ENCODE measurements at places on chromosomes 7 and 10. TPM values are rescaled to one million over a fixed set of nuclear protein-coding genes. Genes with fewer than 3 reads are reported as not detected.

GRCh38 chr7:41187322-41187721 is 515.6 kb downstream of the INHBA start:
- no peak for DNase-seq

- no peak for DNase-seq
These were observed 257.8 kb downstream of the SNX10 start for GRCh38 chr7:26549281-26549944.

DNA sequence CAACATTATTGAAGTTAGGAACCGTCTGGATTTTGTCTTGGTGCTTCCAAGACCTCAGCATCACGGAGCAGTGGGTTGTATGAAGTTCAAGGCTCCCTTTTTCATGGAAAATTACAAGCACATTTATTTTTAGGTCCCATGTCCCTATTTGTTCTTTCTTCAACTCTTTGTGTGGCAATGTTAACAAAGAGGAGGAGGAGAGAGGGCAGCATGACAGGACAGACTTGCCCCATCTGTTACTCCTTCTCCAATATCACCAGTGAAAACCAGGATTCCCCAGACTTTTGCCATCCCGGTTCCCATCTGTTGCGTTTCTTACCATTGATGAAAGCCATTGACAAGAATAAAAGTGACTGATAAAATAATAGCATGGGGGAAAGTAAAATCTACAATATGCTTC is 28.6 kb downstream of the EEPD1 start:
- no peak for DNase-seq

Gene NEURL1
- 27.8 TPM for polyA plus RNA-seq

DNA sequence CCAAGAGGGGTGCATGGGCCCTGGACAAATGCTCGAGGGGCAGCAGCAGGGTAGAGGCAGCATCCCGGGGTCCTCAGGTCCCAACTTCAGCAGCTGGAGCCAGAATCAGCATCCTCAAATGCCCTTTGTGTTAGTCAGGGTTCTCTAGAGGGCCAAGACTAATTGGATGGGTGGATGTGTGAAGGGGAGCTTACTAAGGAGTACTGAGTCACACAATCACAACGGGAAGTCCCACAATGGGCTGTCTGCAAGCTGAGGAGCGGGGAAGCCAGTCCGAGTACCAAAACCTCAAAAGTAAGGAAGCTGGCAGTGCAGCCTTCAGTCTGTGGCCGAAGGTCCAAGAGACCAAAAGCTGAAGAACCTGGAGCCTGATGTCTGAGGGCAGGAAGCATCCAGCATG is 162.9 kb upstream of the TCERG1L start:
- DNase-seq = no peak

- no peak for DNase-seq
These were observed 327.8 kb downstream of the WDR37 start for GRCh38 chr10:1384026-1384425.

DNA sequence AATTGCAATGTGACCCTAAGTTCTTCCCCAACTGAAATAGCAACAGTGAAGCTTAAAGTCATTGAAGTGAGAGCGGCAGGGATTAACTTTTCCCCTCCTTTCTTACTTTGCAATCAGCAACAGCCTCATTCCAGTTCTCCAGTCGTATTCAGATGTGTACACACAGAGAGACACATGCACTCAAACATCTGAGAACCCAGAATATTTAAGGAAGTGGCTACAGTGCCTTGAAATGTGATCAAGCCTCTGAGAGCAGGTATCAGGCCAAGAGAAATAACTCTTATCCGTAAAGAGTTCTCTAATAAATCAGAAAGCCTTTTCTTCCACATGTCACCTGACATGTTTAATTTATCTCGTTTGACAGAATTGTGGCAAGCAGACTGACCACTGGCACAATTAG is 388.9 kb upstream of the NPVF start:
- no peak for DNase-seq

DNA sequence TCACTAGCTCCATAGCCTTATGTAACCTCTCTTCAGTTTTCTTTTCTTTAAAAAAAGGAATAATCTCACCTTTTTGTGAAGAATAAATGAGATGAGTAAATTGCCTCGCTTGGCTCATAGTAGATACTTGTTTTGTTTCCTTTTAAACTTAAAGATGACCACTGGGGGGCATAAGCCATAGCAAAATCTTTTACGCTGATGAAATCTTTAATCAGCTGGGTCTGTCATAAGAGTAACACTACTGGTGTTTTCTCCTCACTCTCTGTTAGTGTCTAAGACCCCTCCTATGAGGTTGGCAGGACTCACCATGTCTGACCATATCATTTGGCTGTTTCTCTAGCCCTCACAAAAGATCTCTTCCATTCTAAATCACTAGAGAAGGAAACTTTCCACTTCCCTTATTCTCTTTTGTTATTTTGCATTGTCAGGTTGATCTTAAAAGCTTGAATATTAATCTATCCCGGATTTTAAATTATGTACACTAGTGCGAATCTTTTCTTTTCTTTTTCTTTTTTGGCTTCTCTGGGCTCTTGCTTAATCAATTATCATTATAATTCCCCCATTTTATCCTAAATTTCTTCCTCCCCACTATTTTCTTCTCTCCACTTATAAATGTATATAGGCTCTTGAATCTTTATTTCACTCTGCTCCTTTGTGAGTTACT is 12.5 kb downstream of the STAG3 start:
- no peak for DNase-seq

DNA sequence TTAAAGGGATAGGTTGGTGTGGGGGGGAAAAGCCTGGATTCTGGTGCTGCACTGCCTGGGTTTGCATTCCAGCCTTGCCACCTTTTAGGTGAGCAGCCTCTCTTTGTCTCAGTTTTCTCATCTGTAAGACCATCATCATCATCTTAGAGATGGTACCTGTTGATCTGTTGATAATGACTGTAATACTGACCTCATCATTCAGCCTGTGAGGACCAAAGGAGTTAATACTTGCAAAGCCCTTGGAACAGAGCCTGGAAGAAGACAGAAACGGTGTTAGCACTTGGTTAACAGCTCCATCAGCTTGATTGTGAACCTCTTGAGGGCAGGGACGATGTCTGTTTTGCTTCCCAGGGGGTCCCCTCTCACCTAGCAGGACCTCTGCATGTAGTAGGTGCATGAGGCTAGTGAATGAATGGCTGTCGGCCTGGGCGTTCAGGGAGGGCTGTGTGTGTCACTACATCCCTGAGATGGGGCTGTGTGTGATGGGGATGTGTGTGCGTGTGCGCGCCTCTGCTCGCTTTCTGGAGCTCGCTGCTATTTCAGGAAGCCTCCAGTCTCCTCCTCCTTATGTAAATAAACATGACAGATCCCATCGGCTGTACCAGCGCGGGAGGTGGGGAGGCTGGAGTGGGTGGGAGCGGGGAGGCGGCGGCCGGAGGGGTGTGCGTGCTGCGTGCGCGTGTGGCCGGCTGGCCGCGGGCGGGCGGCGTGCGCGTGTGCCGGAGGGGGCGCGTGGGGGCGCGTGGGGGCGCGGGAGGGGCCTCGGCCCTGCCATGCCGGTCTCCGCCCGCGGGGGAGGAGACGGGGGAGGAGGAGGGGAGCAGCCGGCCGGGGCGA is 61.2 kb downstream of the NEURL1 start:
- no peak for DNase-seq

Gene MUC3A
- 0.23 TPM for polyA plus RNA-seq

DNA sequence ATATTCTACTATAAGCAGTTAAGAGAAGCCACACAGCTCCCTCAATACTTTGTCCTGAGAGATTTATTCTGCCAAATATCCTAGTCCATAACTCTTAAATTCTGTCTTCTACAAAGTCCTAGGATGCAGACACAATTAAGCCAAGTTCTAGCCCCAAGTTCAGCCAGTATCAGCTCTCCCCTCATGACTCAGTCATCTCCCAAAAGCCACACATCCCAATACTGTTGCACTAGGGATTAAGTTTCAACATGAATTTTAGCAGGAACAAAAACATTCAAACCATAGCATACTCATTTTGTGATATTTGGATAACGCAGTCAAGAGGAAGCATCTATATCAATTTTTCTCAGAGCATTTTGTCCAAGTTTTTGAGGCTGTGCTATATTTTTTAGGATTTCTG is 277.4 kb downstream of the FZD1 start:
- DNase-seq = no peak

- no peak for DNase-seq
These were observed 38.2 kb upstream of the CCDC3 start for GRCh38 chr10:13039761-13040160.

Gene RNF148
- polyA plus RNA-seq = not detected

- DNase-seq = no peak
These were observed 775.5 kb downstream of the CNTNAP2 start for GRCh38 chr7:146892151-146892550.

Gene KLF14
- 0.03 TPM for polyA plus RNA-seq

DNA sequence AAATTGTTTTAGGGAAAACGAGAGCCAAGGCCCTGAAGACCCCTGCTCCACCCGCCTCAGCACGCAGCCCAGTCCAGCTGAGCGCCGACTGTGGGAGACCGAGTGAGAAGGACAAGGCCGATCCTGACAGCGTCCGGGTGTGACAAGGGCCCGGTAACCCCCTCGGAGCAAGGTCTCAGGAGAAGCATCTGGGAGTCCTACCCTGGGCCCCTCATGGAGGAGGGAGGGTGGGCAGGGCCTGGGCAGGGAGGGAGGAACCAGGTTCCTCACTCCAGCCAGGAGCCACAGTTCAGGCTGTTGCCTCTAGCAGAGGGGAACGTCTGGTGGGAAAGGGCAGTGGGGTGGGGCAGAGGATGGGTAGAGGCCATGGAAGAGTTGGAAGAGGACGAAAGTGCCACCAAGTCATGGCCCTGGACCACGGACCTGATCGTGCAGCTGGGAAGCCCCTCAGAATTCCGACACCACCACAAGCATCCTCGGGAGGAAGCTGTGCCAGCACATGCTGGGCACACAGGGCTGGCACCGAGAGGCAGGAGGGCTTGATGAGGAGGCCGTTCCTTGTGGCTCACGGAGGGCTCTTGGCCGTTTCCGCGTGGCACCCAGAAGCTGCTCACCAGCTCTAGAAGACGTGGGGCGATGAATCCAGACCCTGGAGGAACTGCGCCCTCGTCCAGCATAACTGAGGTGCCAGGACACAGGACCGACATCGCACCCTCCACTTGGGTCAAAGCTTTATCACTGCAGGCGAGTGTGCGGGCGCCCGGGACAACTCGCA is 2.2 kb upstream of the KNDC1 start:
- no peak for DNase-seq

Gene NRP1
- 36.9 TPM for polyA plus RNA-seq

GRCh38 chr10:132575320-132576201 is 38.0 kb downstream of the INPP5A start:
- peak; percentile 82 for DNase-seq

DNA sequence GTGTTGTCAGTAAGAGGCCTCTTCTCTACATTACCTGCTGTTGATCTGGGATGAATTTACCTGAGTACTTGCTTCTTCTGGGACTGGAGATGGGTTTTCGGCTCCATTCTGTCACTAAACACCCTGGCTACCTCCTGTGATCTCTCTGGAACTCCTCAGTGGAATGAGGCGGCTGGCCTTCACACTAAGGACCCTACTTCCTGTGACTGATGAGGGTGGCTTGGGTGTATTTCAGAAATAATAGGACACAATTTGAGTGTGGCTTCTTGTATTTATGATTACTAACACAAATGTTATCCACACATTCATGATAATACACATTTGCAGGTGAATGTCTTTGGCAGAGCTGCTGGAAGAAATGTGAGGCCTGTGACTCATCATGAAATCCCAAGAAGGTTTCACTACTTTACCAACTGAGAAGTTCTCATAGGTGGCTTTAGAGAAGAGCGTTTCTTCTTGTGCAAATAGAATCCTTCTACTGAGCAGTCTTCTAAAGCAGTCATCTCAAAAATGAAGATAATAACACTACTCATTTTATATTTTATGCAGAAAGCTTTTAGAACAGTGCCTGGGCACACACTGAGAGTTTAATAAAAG is 21.3 kb upstream of the EVX1 start:
- DNase-seq = no peak

- DNase-seq = no peak
These were observed 10.9 kb upstream of the ERCC6 start for GRCh38 chr10:49549640-49550346.

DNA sequence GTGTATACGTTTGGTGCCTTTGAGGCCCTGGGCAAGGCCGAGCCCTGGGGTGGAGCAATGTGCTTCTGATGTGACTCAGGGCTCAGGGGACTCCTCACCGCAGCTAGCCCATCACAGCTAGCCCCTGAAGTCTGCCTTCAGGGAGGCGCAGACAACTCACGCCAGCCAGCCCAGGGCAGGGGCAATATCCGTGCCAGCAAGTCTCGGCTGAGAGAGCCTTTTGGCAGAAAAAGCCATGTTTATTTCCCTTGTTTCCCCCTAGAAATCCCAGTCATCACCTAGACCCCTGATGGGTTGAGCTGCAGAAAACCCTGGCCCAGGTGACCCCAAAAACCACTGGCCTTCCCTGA is 90.4 kb downstream of the CHST15 start:
- DNase-seq = no peak

DNA sequence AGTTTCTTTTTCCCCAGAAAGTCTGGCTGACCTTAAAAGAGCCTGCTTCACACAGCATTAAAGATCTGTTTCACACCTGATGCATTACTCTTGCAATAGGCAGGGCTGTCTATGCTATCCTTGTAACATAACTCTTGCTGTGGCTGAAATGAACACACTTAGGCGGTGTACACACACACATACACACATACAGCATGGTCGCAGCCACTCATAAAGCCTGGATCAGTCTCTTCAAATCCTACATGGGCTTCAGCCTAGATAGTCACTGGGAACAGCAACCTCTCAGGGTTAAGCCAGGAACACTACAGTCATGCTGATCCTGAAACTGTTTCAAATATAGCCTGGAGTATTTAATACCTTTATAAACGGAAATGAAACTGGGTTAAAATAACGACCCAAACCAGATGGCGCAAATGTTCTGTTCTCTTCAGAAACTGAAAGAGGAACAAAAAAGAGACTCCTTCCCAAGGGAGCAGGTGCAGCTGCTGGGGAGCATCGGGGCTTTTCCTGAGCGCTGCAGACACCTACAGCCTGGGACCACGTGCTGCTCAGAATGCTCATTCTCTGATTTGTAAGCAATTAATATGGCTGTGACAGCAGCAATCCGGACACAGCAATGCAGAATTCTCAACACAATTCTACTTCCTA is 61.0 kb upstream of the SFMBT2 start:
- no peak for DNase-seq

DNA sequence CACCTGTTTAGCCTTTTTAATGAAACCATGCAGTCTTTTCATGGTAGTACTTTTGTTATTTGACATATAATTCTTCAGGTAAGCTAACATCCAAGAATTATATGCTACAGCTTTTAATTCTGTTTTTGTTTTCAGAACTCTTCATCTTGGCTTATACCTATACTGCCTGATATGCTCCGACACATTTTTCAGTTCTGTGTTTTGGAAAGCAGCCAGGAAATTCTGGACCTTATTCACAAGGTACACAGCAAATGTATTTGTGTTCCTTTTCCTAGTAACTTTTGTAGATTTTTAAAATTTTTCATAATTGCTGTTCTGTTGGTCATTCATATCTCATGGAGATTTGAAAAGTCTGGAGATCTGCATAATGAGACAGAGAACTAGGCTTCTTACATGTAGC is 56.7 kb downstream of the BTAF1 start:
- DNase-seq = no peak

Gene AGR2
- 57.3 TPM for polyA plus RNA-seq

Gene ACTL6B
- 0.19 TPM for polyA plus RNA-seq
